Stimulated activated CD4-positive, alpha-beta T cell treated with anti-CD3 and anti-CD28 coated beads, Interleukin-12 subunit alpha, Interleukin-12 subunit beta, amount 100 ng/mL, for 24 hours (primary cell): ENCODE measurements at places on chromosomes 16 and 17.

DNA sequence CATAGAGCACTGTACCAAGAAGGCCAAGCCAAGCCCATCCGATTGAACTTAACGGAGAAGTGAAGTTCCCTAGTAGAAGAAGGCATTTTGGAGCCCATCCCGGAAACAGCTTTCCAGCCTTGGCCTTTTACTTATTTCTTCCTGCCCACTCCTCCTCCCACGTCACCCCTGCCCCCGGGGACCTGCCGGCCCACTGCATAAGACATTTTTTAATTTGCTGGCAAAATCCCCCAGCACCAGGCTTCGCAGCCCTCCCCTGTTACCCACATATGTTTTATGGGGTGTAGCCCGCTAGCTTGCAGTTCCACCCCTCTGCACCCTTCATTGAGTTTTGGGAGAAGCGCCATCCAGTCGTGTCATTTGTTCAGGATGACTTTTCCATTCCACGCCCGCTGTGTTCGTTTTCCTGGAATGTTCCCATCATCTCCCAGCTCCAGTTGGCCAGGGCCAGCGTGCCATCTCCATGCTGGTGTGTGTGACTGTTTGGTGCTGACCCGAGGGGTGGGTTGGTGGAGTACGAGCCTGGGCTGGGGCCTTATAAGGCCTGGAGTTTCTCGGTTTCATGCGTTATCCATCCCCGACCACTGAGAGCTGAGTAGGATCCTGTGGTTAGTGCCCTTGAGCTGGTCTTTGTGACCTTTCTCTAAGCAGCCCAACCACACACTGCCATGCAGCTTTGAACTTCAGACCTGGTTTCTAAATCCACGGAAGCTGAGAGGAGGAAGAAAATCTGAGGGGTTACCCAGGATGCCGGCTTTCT lies 20.0 kb upstream of the TBX2 start:
- no peak for DNase-seq

- DNase-seq, result no peak
These were observed 28.4 kb upstream of the TANC2 start for GRCh38 chr17:62937606-62938005.

GRCh38 chr17:32488177-32488542 lies 1.4 kb downstream of the CDK5R1 start:
- no peak for DNase-seq

- no peak for DNase-seq
These were observed 161.2 kb downstream of the COPRS start for GRCh38 chr17:31697838-31698237.

DNA sequence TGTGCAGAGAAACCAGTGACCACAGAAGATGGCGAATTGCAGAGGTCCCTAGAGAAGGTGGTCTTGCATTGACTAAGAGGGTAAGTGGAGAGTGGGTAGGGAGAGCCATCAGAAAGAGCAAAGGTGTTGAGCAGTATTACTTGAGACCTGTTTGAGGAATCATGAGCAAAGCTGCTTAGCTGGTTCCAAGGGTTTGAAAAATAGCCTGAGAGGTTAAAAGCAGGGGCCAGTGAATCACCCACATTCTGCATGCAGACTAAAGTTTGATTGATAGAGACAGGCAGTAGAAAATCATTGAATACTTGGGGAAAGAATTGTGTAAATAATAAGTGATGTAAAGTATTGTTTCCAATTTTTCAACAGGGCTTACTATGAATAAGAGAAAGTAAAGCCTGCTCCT lies 34.0 kb upstream of the KCNJ16 start:
- DNase-seq, result no peak

GRCh38 chr17:61405686-61406536 lies 6.3 kb downstream of the TBX2 start:
- DNase-seq, result no peak

DNA sequence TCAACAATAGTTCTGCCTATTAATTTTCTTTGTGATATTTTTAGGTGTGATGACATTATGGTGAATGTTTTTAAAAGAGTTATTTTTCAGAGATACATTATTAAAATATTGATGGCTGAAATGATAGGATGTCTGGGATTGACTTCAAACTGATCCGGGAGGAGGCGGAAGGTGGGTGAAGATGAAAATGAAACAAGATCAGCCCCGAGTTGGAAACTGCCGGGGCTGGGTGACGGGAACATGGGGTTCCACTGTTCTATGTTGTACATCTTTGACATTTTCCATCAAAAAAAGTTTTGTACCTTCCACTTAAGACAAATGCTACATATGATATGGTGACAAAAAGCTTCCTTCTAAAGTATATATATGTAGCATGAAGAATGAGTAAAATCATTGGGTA lies 336.9 kb downstream of the XYLT1 start:
- DNase-seq, result no peak

DNA sequence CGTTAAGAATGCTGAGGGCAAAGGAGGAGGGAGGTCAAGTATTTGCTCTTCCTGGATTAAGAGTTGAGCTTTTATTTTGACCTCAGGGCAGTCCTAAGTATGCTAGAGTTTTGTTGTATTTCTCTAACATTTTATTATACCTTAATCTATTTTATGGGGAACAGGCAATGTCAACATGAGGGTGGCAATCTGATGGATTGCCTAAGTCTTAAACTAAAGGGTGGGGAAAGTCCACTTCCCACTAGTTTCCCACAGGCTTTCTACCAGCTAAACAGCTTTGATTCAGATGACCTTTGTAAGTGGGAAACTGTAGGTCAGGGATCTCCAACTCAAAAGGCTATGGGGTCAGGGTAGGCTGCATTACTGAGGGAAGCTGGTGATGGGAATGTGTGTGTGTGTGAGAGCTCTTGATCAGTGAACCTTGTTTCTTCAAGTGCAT lies 24.9 kb downstream of the HSD17B2 start:
- no peak for DNase-seq
